ENCODE measurements at places on chromosomes 11 and 22.

GRCh38 chr11:100576718-100577021 is 110.4 kb upstream of the ARHGAP42 start:
- no peak for DNase-seq

- no peak for DNase-seq
These were observed 55.7 kb upstream of the EIF3D start for GRCh38 chr22:36584666-36585065.

GRCh38 chr11:117734601-117735024 is 62.4 kb downstream of the DSCAML1 start:
- DNase-seq: peak; percentile 53

DNA sequence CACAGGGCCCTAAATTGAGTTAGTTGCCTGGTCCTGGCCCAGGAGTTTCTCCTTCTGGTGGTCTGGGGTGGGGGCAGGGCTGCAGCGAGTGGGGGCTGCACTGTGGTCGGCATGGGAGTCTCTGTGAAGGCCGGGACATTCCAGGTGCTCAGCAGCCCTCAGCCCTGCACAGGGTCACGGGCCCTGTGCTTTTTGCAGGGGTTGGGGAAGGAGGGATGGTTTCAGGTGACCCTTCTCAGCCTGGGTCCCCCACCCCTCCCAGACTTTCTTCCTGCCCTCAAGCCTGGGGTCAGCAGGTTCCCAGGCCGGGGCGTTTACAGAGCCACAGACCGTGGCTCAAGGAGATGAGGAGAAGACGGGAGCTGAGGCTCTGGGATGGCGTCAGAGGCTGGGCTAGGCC is 7.8 kb downstream of the EMID1 start:
- no peak for DNase-seq

- DNase-seq: no peak
These were observed 258.0 kb downstream of the FAT3 start for GRCh38 chr11:92482492-92483060.

DNA sequence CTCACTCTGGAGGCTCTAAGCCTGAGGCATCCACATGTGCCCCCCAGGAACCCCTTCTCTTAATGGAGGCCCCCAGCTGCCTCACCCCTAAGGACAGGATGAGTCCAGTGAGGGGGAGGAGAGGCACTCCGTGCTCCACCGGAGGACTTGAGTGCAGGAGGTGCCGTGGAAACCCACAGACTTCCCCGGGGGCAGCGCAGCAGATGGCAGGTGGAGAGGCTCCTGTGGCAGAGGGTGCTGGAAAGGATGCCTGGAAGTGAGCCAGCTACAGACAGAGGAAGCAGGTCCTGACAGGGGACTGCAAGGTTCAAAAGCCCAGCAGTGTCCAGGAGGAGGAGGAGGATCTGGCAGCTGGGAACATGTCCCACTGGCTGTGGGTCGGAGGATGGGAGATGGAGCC is 1384.0 kb downstream of the TBC1D22A start:
- no peak for DNase-seq

DNA sequence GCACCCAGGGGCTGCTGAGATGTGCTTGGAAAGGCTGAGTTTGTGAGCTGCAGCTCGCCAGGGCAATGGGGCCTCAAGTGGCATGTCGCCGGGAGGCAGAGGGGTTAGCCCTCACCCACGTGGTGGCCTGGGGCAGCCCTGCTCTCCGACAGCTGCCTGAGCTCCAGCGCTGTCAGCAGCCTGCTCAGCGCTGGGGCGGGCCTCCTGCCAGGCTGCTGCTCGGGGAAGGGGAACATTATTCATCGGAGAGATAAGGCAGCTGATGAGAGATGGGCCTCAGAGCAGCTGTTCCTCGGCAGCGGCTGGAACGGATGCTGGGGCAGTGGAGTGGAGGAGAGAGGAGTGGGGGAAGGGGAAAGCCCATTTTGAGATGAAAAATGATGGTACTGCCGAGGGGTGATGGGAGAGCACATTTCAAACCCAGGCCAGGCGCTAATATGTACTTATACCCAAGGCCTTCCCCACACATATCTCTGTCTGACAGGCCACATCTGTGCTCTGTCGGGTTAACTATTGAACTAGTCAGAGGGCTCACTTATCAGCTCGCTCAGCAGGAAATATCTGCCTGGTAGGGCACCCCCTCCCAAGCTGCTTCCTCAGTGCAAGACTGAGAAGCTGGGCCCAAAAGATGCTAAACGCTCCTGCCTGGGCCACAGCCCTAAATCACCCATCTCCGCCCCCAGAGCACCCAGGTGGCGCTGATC is 79.5 kb downstream of the TIMP3 start:
- DNase-seq: no peak

DNA sequence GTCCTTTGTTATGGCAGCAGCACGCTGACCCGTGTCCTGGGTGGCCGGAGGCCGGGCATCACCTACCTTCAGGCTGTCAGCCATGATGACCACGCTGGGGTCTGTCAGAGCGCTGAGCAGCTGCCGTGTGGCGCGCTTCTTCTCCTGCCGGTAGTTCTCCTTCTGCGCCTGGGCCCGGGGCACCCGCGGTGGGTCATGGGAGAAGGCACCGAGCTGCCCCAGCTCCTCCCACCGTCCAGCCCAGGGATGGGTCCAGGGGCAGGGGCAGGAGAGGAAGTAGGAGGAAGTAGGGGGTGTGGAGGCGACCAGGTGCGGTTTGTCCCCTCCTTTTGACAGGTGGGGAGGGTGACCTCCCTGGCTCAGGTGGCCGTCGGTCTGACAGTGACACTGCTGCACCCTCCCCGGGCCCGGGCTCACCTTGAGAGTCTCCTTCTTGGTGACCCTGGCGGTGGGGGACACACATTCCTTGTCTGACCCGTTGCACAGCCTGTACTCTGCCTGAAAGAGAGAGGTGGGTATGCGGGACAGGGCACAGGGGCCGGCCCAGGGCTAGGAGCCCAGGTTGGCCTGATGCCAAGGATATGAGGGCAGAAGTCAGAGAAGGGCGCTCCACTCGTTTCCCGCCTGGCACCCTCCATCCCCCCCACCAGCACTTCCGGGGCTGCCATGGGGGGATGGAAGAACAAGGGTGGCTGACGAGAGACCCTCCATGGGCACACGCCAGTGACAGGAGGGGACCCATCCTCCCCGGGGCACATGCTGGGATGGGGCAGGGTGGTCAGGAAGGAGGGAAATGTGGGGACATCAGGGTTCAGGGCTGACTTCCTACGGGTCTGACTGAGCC is 43.0 kb downstream of the OSBPL5 start:
- DNase-seq: no peak

DNA sequence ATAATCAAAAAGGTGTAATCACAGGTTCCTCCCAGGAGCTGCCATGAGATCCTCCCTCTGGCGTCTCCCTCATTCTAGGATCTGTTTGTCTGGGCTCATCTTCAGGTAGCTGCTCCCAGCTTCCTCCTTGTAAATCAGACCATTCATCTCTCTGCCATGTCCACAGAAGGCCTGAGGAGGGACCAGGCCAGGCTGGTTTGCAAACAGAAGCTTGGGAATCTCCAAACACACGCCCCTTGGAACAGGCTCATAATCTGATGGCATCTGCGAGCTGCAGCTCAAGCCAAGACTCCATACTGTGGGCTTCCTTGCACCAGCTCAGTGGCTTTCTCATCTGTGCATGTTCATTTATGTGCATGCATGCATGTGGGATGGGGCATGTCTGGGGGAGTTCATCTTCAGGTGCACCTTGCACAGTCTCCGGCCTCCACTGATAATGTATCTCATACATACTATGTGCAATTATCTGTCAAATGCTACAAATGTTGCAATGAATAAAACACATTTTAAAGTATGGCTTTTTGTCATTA is 134.9 kb downstream of the NXPE2 start:
- DNase-seq: no peak

- DNase-seq: no peak
These were observed 72.5 kb downstream of the GLYATL1 start for GRCh38 chr11:59011655-59012397.

DNA sequence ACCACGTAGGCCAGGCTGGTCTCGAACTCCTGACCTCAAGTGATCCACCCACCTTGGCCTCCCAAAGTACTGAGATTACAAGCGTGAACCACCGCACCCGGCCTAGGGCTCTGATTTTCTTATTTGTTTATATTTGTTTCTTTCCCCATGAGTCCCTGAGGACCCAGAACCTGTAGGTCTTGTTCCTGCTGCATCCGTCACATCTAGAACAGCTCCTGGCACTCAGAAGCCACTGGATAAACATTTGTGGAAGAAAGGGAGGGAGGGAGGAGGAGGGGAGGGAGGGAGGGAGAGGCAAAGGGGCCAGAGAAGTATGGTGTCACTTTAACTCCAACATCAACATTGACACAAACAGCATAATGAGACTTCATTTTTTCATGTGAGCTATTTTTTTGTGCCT is 67.7 kb downstream of the CELSR1 start:
- DNase-seq: no peak

GRCh38 chr22:45007391-45008185 is 2.2 kb downstream of the PHF21B start:
- DNase-seq: no peak

- no peak for DNase-seq
These were observed 38.7 kb downstream of the ST14 start for GRCh38 chr11:130198292-130198691.

GRCh38 chr11:44766112-44766971 is 39.6 kb downstream of the TSPAN18 start:
- no peak for DNase-seq

DNA sequence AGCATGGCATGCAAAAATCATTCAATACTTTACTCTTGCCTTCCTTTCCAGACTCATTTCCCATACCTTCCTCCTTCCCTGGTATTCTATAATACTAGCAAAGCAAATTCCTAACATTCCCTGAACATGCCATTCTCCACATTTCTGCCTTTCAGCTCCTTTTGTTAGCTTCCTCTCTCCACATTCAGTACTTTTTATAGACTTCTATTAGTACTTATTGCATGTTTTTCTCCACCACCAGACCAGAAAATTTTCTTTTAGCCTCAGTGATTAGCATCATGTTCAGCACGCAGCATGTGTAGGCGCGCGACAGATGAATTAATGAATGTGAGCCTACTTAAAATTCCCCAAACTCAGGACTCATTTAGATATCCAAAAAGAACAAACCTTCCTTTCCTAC is 935.3 kb downstream of the DLG2 start:
- no peak for DNase-seq

GRCh38 chr11:116344601-116345000 is 428.2 kb downstream of the BUD13 start:
- DNase-seq: no peak

- no peak for DNase-seq
These were observed 10.2 kb upstream of the SF1 start for GRCh38 chr11:64788321-64789215.

DNA sequence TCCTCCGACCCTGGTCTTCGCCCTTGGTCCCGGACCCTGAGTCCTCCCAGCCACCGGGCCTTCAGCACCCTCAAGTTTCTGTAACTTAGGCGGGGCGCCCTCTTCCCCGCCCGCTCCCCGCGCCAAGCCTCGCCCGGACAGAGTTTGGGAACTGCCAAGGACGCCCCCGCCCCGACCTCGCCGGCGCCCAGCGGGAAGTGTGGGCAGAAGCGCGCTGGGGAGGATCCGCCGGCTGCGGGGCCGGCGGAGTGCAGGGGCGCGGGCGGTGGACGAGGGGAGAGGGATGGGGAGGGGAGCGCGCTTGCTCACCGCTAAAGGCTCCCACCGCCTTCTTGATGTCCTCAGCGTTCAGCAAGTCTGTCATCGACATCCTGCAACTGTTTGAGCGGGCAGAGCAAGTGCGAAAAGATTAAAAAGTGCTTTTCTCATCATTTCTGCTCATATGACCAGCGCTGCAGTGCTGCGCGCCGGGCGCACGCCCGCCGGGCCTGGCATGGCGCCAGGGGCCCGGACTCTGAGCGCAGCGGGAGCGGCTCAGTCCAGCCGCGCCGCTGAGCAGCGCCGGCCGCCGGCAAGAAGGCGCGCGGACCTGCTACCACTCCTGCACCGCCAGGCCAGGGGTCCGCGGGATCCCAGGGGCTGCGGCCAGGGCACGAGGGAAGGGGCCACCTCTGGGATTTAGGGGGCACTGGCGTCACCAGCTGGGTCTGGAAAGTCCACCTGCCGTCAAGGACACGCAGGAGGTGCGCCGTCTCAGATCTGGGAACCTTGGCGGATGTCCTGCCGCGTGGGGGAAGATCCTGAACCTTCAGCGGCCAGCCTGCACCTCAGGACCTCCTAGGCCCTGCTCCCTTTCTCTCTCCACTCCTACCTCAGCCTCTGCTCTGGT is at the start of gene PVALB:
Gene PVALB (minus strand): TSS at position 400 of the 889 bp plus-strand sequence. CDS start 30 bp downstream, at position 370.
- no peak for DNase-seq

DNA sequence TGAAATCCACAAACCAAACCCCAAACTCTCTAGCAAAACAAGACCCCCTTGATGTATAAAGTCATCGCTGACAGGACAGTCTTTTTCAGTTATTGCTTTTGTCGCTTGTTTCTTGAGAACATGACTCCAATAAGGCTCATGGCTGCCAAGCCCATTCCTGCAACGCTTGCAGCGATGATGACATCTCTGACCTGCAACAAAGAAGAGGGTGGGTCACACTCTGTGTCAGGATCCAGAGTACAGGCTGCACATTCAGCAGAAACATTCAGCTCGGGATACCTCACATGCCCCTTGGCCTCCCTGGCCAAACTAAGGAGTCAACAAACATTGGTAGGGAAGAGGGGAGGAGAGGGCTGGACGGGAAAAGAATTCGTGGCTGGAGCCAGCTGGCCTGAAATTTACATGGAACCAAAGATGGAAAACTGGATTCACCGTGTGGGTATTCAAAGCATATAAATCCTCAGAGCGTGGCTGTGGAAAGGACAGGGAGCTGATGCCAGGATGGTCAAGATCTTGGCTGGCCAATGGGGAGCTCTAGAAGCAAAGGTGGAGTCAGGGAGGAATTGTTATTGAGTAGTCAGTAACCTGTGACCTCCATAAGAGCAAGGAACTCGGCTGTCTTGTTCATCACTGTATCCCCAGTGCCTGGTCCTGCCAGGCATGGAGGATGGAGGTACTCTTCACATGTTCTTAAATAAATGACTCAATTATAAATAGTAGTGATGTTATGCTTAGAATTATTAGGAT is 11.8 kb upstream of the PLAAT2 start:
- no peak for DNase-seq

- no peak for DNase-seq
These were observed 26.0 kb downstream of the CHID1 start for GRCh38 chr11:884578-885070.

- no peak for DNase-seq
These were observed 532 bp downstream of the EIF4G2 start for GRCh38 chr11:10808235-10808552.

- no peak for DNase-seq
These were observed 108.9 kb downstream of the CD44 start for GRCh38 chr11:35247863-35248262.

DNA sequence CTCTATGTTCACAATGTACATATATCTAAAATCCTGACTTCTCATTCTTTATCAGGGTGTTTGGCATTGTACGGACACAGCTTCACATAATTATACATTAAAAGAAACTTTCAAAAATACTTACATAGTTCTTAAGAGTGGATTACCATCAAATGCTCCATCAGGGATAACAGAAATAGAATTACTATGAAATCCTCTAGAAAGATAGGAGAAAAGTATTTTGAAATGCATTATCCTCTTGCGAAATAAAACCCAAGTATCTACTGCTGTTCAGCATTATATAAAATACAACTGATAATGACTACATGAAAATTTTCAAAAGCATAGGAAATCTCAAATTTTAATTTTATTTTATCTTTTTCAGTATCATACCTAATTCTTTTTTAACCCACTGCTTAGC is 17.8 kb upstream of the CCDC34 start:
- DNase-seq: no peak

GRCh38 chr11:118629761-118630661 is 22.6 kb downstream of the PHLDB1 start:
- DNase-seq: peak; percentile 34

- DNase-seq: no peak
These were observed 16.0 kb downstream of the CALCA start for GRCh38 chr11:14956111-14956510.

All from NCI-H187 treated with DMSO at 0.1 percent for 48 hours (cell line).